ENCODE measurements at places on chromosomes 2 and 18.
A peak's percentile ranks its signal among the peaks of the same experiment; 100 is the strongest.

GRCh38 chr2:42860319-42861094 lies 68.1 kb upstream of the HAAO start:
- DNase-seq: no peak

- DNase-seq: peak; percentile 30
Observed at GRCh38 chr2:235255693-235256092, 238.2 kb upstream of the AGAP1 start.

- DNase-seq: no peak
Observed at GRCh38 chr2:105183555-105184323, 57.8 kb upstream of the GPR45 start.

DNA sequence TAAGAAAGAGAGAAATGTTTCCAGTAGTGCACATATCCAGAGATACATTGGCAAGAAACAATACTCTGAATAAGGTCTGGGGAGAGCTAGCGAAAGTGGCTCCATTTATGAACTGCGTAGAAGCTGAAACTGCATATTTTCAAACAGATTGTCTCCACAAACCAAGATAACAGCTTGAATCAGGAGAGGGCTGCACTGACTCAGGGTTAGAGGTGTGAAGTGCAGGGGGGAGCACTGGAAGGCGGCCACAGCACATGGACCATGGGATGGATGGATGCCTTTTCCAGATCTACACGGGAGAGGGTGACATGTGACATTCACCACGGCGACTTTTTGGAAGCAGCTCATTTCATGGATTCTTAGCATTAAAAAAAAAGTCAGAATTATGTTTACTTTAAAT lies 729.4 kb downstream of the RNF144A start:
- no peak for DNase-seq

Data from DMS53 (cell line).